ENCODE measurements at places on chromosomes 1 and 21.

DNA sequence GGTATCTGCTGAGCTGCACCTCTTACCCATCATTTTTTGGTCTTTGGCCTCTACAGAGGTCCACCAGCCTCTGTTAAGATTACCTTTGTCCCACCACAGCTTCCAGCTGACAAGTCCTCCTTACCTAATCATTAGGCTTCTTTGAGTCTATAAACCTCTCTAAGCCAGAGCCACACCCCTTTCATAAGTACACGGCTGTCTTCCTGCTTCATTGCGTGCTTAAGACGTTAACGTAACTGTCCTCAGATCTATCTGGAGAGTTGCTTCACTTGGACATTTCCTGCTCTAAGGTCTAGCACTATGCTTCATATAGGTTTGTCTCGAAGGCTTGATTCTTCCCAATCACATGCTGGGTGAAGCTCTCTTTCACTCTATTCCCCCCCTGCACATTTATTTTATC is 71.0 kb upstream of the CACHD1 start:
- DNase-seq: no peak

DNA sequence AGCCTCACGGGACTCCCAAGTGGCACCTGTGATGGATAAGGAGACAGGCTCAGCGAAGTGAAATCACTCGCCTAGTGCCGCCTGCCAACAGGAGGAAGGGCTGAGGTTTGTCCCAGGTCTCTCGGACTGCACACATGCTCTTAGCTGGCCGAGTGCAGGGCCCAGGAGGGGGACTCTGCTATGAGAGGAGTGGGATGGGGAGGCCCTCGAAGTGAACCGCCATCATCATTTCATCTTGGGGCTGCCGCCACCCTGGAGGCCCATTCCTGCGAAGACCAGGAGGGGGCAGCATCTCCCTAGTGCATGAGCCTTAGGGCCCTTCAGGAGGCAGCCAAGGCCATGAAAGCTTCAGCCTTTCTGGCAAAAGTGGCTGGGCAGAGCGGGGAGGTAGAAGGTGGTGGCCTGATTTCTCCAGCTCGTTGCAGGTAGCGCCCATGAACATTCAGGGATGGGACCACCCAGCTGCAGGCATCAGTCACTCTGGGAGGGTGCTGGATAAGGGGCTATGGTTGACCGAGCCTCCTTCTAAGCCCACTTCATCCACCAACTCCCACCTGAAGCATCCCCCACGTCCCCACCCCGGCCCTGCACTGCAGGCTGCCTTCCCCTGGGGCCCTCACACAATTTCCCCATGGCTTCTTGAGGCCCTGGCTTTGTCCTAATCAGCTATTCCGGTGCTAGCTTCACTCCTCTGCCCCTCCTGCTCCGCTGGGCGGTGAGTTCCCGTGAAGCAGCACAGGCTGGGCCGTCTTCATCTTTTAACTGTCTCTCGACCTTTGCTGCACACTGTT is 17.2 kb upstream of the RASSF5 start:
- no peak for DNase-seq

GRCh38 chr21:36732217-36732616 is 33.3 kb downstream of the SIM2 start:
- no peak for DNase-seq

DNA sequence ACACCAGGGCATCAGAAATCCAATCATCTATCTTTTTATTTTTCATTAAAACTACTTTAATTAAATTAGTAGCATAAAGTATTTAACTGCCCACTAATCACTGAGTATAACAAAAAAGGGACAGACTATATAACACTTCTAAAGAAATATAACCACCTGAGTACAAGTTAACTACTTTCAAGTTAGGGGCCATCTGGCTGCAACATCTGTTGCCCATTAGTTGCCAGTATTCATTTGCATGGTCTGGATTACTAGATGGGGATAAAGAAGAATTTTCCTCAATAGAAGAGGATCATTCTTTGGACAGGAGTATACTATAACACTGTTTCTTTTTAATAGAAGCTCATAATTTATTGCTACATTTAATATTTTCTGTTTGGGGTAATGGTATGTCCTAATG is 446.4 kb downstream of the AMY1C start:
- DNase-seq: no peak

DNA sequence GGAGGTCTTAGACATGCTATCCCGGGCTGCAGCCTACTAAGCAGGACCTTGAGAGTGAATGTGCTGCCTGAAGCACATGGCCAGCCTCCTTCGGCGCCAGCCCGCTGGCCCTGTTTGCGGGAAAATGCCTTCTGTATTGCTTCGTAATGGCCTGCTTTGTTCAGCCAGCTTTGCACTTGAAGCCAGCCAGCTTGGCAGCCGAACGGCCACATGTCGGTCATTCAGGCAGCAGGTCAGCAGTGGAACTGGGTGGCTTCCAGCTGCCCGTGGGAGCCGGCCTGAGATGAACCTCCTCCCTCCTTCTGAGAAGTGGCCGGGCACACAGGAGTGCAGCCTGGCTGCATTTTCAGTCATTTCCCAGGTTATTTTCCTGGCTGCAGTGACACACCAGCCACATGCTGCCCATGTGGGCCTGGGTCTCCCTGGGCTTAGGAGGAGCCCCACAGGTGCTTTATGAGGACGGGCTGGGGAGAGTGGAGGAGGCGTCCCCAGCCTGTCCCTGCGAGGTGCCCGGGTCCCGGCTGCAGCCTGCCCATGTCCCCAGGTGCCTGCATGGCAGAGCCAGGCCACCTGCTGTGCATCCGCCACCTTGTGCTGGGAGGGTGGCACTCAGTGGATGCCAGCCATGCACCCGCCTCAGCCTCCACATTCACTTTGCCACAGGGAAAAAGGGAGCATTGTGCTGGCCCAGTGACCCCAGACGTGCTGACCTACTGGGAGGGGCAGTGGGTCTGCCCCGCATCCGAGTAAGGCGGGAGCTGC is 103.5 kb downstream of the SIK1 start:
- no peak for DNase-seq

DNA sequence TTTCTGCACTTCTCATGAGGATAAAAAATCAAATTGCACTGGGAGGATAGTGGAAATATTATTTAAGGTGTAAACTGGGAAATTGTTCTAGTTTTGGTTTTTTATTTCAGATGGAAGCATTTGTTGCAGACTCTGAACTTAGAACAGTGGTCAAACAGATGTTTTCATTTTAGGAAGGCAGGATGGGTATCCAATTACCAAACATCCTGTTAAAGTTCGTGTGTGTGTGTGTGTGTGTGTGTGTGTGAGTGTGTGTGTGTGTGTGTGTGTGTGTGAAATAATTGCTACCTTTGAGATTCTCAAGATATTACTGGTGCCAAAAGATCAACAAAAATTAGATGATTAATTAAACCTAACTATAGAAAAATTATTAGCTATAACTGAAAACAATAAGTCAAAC is 24.3 kb upstream of the DUSP10 start:
- DNase-seq: no peak

DNA sequence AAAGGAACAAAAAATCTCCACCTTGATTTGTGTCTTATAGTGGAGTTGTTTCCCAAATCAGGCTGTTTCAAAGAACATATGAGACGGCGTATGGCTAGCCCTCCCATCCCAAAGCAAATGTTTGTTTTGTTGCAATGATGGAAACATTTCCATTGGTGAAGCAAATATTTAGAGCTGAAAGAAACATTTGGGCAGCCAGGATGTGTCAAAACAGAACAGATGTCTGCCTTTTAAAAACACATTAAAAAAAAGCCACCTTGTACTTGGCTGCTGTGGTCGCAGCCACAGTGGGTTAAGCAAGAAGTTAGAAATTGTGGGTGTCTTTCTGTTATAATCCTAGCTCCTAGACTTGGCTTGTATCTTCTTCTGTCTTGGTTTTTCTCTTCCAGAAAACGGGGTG is 116.3 kb downstream of the PEX14 start:
- DNase-seq: no peak

- DNase-seq: no peak
Observed at GRCh38 chr1:4307468-4307845, 347.0 kb upstream of the AJAP1 start.

DNA sequence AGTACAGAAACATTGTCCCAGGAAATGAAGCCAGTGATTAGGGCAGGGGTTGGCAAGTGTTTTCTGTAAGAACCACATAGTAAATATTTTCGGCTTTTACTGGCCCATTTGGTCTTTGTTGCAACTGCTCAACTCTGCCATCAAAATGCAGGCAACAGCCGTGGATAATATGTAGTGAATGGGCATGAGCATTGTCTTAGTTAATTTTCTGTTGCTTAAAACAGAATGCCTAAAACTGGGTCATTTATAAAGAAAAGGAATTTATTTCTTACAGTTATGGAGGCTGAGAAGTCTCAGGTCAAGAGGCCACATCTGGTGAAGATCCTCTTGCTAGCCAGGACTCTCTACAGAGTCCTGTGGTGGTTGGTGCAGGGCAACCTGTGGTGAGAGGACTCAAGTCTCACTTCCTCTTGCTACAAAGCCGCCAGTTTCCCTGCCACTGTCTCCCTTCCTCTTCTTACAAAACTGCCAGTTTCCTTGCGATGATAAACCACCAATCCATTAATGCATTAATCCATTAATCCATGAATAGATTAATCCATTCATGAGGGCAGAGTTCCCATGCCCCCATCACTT is 166.4 kb downstream of the PSMG1 start:
- no peak for DNase-seq

DNA sequence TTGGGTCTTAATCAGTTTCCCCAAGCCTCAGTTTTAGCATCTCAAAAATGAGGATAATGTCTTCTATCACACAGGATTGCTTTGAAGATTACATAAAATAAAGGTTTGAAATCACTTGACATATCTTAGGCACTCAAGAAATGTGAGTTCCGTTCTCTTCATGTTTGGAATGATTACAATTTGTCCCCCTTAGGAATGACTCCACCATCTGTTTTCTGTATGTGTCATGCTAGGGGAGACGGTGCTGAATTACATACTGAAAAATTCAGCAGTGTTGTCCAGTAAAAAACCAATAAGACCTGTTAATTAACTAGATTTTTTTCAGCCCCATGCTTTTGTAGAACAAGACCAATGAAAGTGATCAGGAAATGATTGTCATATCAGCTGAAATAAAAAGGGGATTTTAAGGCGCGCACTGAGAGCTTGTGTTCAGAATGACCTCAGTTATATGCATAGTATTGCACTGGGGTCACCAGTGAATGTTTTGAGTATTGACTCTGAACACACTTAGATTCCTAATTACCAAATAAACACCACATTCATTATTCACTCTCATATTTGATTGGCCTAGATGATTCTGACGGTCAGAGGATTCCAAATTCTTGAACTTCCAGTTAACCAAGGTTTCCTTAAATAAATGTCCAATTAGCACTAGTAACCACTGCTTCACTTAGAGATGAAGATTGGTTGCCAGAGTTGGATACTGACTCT is 114.5 kb upstream of the KCNK2 start:
- no peak for DNase-seq

DNA sequence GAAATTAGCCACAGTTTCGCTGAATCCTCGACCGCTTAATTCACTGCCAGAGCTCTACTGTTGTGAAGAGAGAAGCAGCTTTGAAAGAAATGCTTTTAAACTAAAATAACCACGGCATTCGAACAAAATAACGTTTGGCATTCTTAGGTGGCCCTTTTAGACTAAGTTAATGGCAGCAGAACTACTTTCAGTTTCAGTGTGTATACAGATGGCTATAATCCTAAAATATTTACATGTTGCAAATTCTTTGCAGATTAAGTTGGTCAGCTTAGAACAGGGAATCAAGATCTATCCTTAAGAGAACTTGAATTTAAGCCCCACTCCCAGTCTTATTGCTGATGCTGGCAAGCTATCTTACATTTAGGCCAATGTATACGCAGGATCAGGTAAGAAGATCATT is 62.7 kb downstream of the ADSS2 start:
- DNase-seq: no peak

DNA sequence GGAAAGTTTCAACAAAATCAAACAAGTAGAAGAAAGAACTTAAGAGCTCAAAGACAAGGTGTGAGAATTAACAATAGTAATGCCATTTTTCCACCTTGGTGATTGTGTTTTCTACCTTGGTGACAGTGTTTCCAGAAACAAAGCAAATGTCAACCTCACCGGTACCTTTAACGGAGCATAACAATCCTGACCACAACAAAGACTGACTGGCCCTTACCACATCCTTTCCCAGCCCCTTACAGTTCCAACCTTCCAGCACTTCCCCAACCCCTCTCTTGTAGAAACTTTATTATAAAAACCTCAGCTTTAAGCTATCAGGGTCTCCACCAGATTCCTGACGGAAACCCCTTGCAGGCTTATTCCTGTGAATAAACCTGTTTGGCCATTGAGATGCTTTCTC is 16.7 kb downstream of the STYXL2 start:
- no peak for DNase-seq

DNA sequence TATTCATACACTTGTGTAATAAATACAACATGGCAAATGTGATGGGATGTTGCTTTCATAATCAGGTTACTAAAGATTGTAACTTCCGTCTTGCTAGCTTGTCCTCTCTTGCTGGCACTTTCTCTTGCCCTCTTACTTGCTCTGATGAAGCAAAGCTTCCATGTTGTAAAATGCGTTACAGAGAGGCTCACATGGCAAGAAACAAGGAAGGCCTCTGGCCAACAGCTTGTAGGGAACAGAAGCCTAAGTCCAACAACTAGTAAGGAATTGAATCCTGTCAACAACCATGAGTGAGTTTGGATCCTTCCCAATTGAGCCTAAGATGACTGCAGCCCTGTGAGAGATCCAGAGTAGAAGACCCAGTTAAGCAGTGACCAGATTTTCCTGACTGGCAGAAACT is 15.4 kb downstream of the TMED5 start:
- DNase-seq: no peak

- no peak for DNase-seq
Observed at GRCh38 chr1:97201641-97202040, 480.1 kb downstream of the PTBP2 start.

Data from stimulated activated CD8-positive, alpha-beta memory T cell treated with anti-CD3 and anti-CD28 coated beads, Interleukin-4, amount 100 ng/mL, for 4 hours (primary cell).